ENCODE measurements at places on chromosomes 13 and 19.

- no peak for DNase-seq
These were observed 11.4 kb downstream of the MCF2L start for GRCh38 chr13:112980434-112980833.

- DNase-seq = no peak
These were observed 12.4 kb downstream of the ZNF552 start for GRCh38 chr19:57802269-57802668.

- no peak for DNase-seq
These were observed 4.3 kb downstream of the RGCC start for GRCh38 chr13:41461527-41462139.

DNA sequence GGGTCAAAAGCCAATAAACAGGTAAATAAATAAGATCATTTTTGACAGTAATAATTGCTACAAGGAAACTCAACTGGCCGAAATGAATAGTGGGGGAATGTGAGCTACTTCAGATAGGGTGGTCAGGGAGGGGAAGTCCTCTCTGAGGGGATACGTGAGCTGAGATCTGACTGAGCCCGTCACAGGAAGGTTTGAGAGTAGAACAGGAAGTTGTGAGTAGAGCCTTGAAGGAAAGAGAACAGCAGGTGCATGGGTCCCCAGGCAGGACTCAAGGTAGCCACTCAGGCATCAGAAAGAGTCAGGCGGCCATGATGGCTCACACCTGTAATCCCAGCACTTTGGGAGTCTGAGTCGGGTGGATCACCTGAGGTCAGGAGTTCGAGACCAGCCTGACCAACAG is 6.3 kb downstream of the IRGQ start:
- DNase-seq = no peak

GRCh38 chr19:52963247-52963618 is 552 bp upstream of the ZNF816 start:
- DNase-seq = peak; percentile 15

- DNase-seq = no peak
These were observed 100.7 kb upstream of the RXFP2 start for GRCh38 chr13:31638577-31638976.

GRCh38 chr13:53150568-53150967 is 122.0 kb downstream of the OLFM4 start:
- no peak for DNase-seq

DNA sequence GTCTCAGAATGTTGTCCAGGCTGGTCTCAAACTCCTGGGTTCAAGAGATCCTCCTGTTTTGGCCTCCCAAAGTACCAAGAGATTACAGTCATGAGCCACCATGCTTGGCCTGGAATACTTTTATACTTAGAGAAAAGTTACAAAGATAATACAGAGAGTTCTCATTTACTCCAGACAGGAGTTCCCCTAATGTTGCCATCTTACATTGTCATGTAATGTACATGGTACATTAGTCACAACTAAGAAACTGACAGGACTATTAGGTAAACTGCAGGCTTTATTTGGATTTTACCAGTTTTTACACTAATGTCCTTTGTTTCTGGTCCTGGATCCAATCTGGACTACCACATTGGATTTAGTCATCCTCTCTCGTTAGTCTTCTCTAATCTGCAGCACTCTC is 2.3 kb upstream of the C19orf84 start:
- DNase-seq = no peak

- peak; percentile 45 for DNase-seq
These were observed 34.7 kb upstream of the ESD start for GRCh38 chr13:46831588-46832194.

Measured in globus pallidus (tissue), 1 donor.